Spleen (tissue), 13 donors: ENCODE measurements at places on chromosomes 5 and 9. TPM values are rescaled to one million over a fixed set of nuclear protein-coding genes. Genes with fewer than 3 reads are reported as not detected.

The SMIM33 gene
- polyA plus RNA-seq: 0.03 TPM

DNA sequence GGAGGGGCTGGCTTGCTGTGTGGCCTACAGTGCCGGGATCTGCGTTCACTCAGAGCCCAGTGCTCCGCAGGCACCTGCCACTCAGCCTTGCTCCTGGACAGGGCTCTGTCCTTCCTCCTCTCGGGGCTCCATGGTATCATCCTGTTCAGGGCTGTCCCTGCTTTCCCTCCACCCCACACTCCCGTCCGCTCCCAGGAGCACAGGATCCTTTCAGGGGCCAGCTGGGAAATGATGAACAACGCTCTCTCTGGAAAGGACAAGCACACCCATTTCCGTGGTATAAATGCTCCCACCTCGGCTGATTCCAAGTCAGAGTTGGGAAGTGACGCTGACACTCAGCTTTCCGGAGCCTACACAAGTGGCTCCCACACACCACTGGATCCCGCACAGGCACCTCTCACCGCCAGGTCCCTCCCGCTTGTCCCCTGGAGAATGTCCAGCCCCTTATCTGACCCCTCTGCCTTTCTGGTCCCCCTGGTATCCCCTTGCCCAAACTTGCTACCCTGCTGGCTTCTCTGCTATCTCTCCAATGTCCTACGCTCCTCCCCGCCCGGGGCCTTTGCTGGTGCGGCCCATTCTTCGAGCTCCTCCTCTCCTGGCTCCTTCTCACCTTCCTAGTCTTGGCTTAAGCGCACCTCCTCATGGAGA, 21.3 kb downstream of the HMCN2 start:
- DNase-seq: peak; percentile 60
- H3K27ac ChIP-seq: no peak overlapping the region
- no peaks in the 10 kb centered on the region for H3K36me3 ChIP-seq

GRCh38 chr5:154740957-154741356, 14.2 kb upstream of the LARP1 start:
- H3K36me3 ChIP-seq: no peaks in the 10 kb centered on the region
- no peak for DNase-seq
- H3K4me1 ChIP-seq: no peaks in the 10 kb centered on the region
- H3K4me3 ChIP-seq: no peak overlapping the region

- H3K4me3 ChIP-seq: no peak overlapping the region
- H3K36me3 ChIP-seq: no peaks in the 10 kb centered on the region
- H3K27me3 ChIP-seq: no peaks in the 10 kb centered on the region
These were observed 591.2 kb downstream of the TLR4 start for GRCh38 chr9:118295413-118295812.

DNA sequence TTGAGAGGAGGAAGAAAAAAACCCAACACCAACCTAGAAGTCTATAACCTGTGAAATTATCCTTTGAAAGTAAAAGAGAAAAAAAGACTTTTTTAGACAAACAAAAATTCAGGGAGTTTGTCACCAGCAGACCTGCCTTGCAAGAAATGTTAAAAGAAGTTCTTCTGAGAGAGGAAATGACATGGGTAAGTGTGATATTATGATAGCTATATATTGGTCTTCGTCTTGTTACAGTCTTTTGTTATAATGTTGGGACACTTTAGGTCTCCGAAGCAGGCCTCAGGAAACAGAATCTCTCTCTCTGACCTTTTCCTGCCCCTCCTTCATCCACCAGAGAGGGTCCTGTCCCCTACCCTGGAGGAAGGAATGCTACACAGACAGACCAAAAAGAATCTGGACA, 16.6 kb upstream of the MLANA start:
- H3K36me3 ChIP-seq: peaks cover 9% of the 10 kb centered on the region
- H3K4me1 ChIP-seq: no peaks in the 10 kb centered on the region
- H3K4me3 ChIP-seq: no peak overlapping the region
- no peaks in the 10 kb centered on the region for H3K27me3 ChIP-seq
- H3K27ac ChIP-seq: no peak overlapping the region
- DNase-seq: no peak

The TAF11L5 gene
- not detected for polyA plus RNA-seq
